ENCODE measurements at places on chromosomes 1 and 21. TPM values are rescaled to one million over a fixed set of nuclear protein-coding genes. Genes with fewer than 3 reads are reported as not detected.

The FAM131C gene
- polyA plus RNA-seq = 0.15 TPM

The KCNJ9 gene
- polyA plus RNA-seq = not detected

The RAD54L gene
- 6.5 TPM for polyA plus RNA-seq

The LIN9 gene
- 8.1 TPM for polyA plus RNA-seq

The FABP3 gene
- polyA plus RNA-seq = 167 TPM

The LCE2C gene
- polyA plus RNA-seq = not detected

The HHAT gene
- 5.6 TPM for polyA plus RNA-seq

The GDAP2 gene
- 5.9 TPM for polyA plus RNA-seq

The RGL1 gene
- 26.6 TPM for polyA plus RNA-seq

The KRTAP19-7 gene
- not detected for polyA plus RNA-seq

The GCSAML gene
- polyA plus RNA-seq = 0.35 TPM

The PTP4A2 gene
- polyA plus RNA-seq = 228 TPM

The RGS16 gene
- 10.8 TPM for polyA plus RNA-seq

The TTC13 gene
- polyA plus RNA-seq = 24.8 TPM

The HSPA6 gene
- polyA plus RNA-seq = 1.7 TPM

The DAB1 gene
- 5.3 TPM for polyA plus RNA-seq

The MECR gene
- polyA plus RNA-seq = 24.7 TPM

The MMP23B gene
- 31.5 TPM for polyA plus RNA-seq

The CD48 gene
- polyA plus RNA-seq = 1.8 TPM

The TLCD4 gene
- polyA plus RNA-seq = 18.0 TPM

The VHLL gene
- polyA plus RNA-seq = not detected

The FAM110D gene
- 0.47 TPM for polyA plus RNA-seq

The PROK1 gene
- polyA plus RNA-seq = not detected

The IFI6 gene
- polyA plus RNA-seq = 45.3 TPM

The ADAMTS4 gene
- polyA plus RNA-seq = 23.6 TPM

The CFHR4 gene
- not detected for polyA plus RNA-seq

The SUCO gene
- 33.4 TPM for polyA plus RNA-seq

The LCK gene
- polyA plus RNA-seq = 1.2 TPM

The WNT2B gene
- 6.5 TPM for polyA plus RNA-seq

The RGS4 gene
- polyA plus RNA-seq = 1.2 TPM

The PLXNA2 gene
- polyA plus RNA-seq = 27.9 TPM

The RHD gene
- polyA plus RNA-seq = 0.99 TPM

The ENAH gene
- 129 TPM for polyA plus RNA-seq

The TMEM61 gene
- polyA plus RNA-seq = 0.30 TPM

The B3GALT2 gene
- polyA plus RNA-seq = 10.9 TPM

The ANGPTL3 gene
- polyA plus RNA-seq = not detected

The HSD3B1 gene
- 0.77 TPM for polyA plus RNA-seq

The RPS8 gene
- polyA plus RNA-seq = 2,324 TPM

The LAMC2 gene
- 2.4 TPM for polyA plus RNA-seq

The OVAAL gene
- not detected for polyA plus RNA-seq

The UMODL1 gene
- not detected for polyA plus RNA-seq

The AQP10 gene
- 0.26 TPM for polyA plus RNA-seq

The ATP6V1G3 gene
- polyA plus RNA-seq = not detected

The VN1R5 gene
- not detected for polyA plus RNA-seq

The DOP1B gene
- polyA plus RNA-seq = 8.1 TPM

The SH3BGR gene
- 237 TPM for polyA plus RNA-seq

The KCNJ15 gene
- 1.3 TPM for polyA plus RNA-seq

All from muscle of back (tissue), 13 donors.